Astrocyte of the spinal cord (primary cell): ENCODE measurements at places on chromosomes 1 and 21.

- no peak for DNase-seq
These were observed 83.5 kb downstream of the RABGAP1L start for GRCh38 chr1:174242856-174243255.

GRCh38 chr1:234589854-234590620 is 19.9 kb downstream of the IRF2BP2 start:
- DNase-seq = no peak

DNA sequence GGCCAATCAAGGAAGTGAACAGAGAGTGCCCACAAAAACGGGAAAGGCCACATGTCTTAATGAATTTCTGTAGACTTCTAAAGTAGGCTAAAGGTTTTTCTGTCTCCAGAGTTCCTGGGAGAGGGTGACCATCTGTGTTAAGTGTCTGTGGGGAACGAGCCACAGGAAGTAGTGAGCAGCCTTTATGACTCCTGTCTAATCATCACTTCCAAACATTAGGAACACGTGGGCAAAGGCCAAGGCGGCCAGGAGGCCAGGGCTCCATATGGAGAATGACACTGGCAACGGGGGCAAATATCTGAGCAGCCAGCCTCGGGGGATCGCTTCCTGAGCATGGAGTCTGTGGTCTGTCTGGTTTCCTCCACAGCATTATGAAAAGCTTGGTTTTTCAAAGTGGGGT is 7.1 kb downstream of the FAM89A start:
- DNase-seq = no peak

- peak; percentile 94 for DNase-seq
These were observed 24.9 kb upstream of the CTBS start for GRCh38 chr1:84598846-84599741.

DNA sequence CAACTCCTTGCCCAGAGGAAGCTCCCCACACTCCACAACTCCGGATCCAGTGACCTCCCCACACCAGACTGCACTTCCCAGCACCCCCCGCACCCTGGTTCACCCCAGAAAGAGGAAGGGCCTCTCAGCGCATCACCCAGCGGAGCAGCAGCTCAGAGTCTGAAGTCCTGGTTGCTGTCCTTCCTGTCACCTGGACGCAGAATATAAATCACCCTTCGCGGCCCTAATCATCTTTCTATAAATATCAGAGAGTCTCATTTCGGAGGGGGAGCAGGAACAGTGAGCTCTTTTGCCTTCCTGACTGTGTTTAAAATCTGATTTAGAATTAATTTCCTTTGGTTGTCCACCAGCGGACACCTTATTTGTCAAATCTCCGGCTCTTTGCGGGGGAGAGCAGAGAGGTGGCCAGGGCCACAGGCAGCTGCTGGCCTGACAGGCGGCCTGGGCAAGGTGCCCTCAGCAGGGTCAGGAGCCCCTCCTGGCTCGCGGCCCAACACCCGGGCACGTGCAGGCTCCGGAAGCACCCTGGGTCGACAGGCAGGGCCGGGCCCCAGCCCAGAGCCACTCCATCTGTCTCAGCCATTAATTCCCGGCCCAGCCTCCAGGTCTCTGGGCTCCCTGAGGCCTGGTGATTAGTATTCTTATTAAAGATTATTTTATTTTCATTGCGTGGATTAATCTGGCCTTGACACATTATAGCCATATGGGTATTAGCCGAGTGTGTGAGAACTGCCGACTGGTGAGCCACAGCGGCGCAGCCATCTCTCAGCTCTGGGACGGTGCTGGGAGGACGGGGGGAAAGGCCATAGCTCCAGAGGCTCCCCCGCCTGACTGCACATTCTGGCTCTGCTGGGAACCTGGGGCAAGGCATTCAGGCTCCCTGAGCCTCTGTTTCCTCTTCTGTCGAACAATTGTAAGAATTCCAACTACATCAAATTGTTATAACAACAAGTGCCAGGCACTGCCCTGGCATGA is 19.7 kb downstream of the EPHA8 start:
- no peak for DNase-seq

GRCh38 chr1:87212431-87213134 is 116.1 kb upstream of the LMO4 start:
- no peak for DNase-seq

GRCh38 chr1:161781995-161782394 is 15.9 kb downstream of the ATF6 start:
- no peak for DNase-seq

GRCh38 chr1:203036537-203036936 is 10.2 kb downstream of the PPFIA4 start:
- no peak for DNase-seq

DNA sequence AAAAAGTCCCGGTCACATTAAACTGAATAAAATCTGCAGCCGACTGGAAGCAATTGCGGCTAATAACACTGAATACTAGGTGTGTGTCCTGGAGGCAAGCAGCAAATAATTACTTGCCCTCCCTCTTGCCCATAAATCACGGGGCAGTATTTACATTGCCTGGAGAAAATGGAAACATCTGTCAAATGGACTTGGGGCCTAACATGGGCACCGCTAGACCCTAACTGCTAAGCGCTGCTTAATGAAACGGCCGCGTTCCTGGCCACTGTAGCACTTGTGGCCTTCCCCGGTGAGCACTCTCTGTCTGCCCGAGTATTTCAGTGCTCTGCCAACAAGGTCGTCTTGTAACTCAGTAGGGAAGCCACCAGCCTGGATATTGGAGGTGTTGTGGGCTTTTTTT is 23.9 kb upstream of the KNCN start:
- no peak for DNase-seq

DNA sequence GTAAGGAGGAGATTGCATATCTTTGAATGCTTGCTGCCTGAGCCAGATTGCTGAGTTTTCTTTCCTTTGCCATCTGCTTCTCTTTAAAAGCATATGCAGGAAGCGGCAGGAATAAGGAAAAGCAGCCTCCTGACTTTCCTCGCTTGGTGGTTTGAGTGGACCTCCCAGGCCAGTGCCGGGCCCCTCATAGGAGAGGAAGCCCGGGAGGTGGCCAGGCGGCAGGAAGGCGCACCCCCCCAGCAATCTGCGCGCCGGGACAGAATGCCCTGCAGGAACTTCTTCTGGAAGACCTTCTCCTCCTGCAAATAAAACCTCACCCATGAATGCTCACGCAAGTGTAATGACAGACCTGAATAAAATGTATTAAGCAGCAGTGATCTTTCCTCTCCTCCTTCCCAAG is 1.5 kb downstream of the CORT start:
- peak; percentile 11 for DNase-seq

DNA sequence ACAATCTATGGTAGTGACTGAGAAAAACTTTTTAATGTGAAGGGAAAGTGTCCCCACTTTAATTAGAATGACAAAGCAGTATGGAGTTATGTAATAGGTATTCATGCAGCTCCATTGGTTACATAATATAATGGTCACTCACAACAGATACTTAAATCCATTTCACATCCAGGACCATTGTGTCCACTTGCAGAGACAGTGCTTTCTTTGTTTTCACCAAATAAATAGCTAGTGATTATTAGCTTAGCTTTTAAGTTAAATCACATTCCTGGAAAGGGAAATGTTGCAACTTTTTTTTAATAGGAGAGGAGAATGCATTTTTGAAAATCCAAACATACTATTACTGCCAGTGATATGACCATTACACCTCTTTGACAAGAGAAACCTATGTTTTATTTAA is 22.9 kb downstream of the RGL1 start:
- no peak for DNase-seq

DNA sequence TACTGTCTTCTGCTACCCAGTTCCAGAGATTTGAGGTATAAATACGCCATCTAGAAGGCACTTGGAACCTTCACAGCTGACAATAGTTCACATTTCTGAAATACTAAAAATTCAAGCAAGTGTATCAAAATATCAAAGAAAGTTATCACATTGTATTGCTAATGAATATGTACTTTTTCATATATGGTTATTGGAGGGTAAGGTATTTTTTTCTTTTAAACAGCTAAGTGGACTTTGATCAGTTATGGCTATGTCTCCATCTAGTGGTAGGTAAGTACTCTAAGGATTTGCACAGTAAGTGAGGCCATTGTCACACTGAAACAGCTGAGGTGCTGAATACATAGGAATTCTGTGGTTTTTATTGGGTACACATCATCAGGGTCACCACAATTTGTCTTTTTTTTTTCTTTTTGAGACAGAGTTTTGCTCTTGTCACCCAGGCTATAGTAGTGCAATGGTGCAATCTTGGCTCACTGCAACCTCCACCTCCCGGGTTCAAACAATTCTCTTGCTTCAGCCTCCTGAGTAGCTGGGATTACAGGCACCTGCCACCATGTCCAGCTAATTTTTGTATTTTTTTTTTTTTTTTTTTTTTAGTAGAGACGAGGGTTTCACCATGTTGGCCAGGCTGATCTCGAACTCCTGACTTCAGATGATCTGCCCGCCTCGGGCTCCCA is 49.1 kb upstream of the CR2 start:
- peak; percentile 76 for DNase-seq

- peak; percentile 42 for DNase-seq
These were observed 3.5 kb downstream of the NIPAL3 start for GRCh38 chr1:24418898-24419628.

GRCh38 chr1:147156642-147157041 is 15.6 kb downstream of the PRKAB2 start:
- no peak for DNase-seq

DNA sequence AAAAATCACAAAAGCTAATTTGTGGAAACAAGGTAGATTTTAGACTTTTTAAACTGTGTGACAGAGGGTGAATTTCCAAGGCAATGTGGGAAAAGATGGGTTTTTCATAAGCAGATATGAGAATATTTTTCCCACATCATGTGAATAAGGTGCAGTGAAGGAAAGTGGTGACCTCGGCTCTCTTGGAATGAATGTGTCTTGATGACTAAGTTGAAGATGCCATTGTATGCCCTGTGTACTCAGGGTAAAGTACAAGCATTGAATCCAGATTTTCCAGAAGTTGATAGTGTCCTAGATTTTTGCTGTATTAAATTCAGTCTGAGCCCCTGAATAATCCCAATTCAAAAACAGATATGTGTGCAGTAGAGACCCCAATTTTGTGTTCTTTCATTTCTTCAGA is 442.6 kb upstream of the ADGRL2 start:
- DNase-seq = no peak

GRCh38 chr1:68166348-68166747 is 66.0 kb downstream of the WLS start:
- no peak for DNase-seq

GRCh38 chr1:181166377-181167196 is 78.1 kb downstream of the IER5 start:
- peak; percentile 74 for DNase-seq

DNA sequence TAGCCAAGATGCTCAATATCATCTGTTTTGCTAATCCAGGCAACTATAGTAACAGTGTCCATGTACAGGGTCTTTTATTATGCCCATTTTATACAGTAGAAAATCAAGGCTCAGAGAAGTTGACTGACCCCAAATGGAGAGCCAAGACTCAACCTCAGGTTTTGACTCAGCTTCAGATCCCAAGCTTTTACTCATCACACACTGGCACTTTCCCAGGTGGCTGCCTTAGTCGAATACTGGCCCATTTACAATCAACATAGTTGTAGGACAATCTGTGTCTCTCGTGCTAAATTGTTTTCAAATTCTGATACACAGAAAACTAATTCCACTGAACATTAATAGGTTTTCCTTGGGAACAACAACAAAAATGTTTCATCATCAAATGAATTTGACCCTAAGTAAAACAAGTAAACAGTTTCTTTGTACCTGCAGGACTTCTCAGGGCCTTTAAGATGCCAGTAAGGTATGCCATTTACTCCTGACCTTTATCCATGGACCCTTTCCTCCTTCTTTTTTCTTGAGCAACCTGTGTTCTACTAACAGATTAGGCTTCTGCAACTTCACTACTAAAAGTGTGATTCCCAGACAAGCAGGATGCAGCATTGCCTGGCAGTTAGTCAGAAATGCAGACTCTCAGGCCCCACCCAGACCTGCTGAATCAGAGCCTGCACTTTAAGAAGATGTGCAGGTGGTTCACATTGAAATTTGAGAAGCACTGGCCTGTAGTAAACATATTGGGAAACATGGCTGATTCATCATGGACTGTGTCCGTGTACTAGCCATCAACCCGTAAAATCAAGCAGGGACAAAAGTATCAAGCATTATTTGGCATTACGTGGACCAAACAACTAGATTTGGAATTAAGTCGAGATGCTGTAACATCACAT is 128.8 kb downstream of the RRAGC start:
- DNase-seq = no peak
